ENCODE measurements at places on chromosomes 12 and 14.

DNA sequence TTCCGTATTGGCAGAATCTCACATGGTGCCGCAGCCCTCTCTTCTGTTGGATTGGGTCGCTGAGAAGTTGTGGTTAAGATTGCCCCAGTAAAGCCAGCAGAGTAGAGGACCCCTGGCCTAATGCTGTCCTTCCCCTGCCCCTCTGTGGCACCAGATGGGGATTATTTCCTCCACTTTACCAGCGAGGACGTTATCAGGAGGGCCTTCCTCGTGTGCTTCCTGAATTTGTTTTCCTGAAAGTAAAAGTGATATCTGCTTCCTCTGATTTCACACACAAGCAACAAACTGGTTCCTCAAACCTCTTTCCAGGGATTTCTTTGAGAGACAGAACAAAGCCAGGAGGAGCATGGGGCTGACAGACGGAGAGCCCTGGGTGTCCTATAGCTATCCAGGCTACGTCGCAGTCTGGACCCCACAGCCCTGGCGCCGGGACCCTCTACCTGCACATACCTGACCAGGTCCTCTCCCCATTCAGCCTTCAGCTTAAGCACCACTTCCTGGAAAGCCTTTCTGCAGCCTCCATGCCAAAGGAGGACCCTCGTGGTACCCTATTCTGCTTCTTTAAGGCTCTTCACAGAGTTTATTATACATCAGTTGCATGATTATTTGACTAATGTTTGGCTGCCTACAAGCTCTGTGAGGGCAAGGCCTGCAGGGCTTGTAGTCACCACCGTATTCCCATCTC lies 314.8 kb upstream of the FKBP4 start:
- no peak for DNase-seq

- DNase-seq, result no peak
Measured at GRCh38 chr12:42791399-42791798, 201.9 kb upstream of the PRICKLE1 start.

GRCh38 chr14:96121660-96122395 lies 82.7 kb downstream of the C14orf132 start:
- no peak for DNase-seq

DNA sequence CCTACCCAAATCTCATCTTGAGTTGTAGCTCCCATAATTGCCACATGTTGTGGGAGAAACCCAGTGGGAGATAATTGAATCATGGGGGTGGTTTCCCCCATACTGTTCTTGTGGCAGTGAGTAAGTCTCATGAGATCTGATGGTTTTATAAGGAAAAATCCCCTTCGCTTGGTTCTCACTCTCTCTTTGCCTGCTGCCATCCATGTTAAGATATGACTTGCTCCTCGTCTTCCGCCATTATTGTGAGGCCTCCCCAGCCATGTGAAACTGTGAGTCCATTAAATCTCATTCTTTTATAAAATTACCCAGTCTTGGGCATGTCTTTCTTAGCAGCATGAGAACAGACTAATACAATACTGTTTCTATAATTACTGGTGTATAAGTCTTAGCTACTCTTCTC lies 6.5 kb upstream of the BCAT1 start:
- DNase-seq, result no peak

DNA sequence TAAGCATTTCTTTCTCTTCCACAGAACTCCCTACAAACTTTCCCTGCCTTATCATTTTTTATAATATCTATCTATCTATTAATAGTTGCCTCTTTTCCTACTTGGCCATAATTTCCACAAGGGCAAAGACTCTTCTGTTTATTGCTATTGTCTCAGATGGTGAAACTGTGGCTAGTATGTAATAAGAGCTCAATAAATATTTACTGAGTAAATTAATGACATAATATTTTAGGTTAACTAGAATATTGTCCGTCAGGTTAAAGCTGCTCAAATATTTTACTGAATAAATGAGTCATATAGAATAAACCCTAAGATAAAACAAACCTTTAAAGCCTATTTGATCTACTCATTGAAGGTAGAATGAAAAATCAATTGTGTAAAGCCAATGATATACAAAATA lies 240.5 kb downstream of the PPFIA2 start:
- no peak for DNase-seq

DNA sequence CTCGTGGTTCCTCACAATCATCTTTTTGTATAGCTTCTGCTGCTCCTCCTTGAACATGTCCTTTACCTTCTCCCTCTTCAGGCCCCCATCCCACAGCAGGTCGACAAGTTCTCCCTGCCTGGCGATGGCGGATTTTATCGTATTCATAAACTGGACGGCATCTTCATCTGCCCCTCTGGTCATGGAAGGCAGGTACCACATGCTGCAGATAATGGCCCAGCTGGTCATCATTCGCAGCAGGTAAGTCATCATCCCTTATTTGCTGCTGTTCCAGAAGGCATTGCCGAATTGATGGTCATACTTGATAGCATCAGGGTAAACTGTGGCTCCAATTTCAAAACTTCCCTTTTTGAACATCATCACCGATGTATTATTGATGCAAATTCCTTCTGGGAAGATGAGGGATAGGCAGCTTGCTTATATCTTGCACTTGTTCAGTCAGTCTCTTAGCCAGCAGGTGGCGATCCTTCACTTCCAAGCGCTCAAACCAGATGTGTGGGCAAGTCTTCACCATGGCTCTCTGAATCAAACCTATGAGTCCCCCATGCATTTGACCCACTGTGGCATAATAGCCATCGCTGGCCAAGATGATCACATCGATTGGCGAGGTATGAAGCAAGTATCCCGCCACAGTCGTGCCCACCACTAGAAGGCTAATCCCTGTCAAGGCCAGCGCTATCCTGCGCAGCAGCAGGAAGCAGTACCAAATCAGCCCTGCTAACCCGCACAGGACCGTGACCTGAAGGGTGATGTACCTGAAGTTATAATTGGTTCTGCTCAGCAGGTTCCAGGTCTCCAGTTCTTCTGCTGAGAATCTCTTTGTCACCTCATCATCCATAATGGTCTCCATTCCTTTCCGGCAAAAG lies 381.5 kb upstream of the STXBP6 start:
- no peak for DNase-seq

- DNase-seq, result no peak
Measured at GRCh38 chr12:15220915-15221885, at the start of gene RERG. Gene RERG (minus strand): TSS chr12:15221417. CDS start chr12:15217489, 3,928 bp downstream.

DNA sequence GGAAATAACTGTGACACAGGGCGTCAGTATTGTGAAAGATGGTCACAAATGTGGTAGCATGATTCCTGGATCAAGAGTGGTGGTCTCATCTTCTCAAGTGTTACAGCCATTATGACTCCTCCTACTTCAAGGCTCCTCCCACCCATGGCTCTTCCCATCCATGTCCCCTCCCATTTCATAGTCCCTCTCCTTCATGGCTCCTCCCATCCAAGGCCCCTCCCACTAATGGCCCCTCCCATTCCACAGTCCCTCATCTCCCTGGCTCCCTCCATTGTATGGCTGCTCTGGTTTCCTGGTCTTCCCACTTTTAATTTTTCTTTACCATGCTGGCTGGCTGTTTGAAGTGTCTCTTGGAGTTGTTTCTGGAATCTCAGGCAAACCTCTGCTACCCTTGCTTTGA lies 1375.2 kb upstream of the TMEM132C start:
- DNase-seq, result no peak

- no peak for DNase-seq
Measured at GRCh38 chr12:54014377-54015017, 5.7 kb downstream of the HOXC8 start.

DNA sequence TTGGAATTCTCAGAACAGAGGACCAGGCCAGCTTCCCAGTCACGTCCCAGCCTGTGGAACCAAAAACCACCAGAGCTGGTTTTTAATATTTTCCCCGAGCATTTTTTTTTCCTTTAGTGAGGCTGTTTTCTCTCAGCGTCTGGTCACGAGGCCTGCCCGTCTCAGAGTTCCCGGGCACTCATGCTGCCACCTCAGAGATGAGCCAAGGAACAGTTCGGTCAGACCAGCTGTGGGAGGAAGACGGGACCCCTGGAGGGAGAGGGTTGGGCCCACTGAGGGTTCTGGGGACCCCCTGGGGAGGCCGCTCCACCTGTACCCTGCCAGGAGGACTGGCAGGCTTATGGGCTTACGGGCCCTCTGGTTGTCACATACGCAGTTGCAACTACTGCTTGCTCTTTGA lies 39.9 kb downstream of the JDP2 start:
- DNase-seq, result no peak

GRCh38 chr14:54147282-54147681 lies 190.7 kb upstream of the BMP4 start:
- DNase-seq, result no peak

DNA sequence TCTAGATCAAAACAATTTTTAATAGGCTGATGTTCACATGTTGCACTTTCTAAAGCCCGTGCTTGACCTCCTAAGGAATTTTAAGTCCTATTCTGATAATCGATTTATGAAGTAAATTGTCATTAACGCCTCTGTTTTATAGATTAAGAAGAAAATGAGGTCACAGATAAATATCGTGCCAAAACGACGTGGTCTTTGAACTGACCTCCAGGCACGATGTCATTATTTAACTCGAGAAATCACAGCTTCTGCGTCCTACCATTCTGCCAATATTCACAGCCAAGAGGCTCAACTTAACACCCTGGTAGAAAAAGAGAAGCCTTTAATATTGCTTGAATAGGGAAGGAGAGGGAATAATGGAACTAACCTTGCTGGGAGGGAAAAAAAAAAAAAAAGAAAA lies 888 bp upstream of the EEA1 start:
- no peak for DNase-seq

GRCh38 chr12:64531665-64532334 lies 78.5 kb upstream of the RASSF3 start:
- no peak for DNase-seq

GRCh38 chr12:5889381-5890047 lies 55.5 kb downstream of the ANO2 start:
- DNase-seq, result no peak

DNA sequence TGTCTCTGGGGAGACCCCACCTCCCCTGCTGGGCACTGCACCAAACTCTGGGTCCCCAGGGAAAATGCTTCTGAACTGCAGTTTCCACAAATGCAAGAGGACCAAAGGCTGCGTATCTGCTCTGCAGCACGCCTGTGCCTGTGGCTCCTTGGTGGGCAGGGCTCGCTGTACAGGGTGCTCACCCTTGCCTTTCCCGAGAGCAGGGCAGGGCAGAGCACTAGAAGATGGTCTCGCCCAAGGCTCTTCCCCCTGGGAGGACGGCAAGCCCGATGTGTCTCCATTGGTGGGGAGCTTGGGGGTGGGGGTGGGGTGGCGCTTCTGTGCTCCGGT lies 175.3 kb upstream of the RTL1 start:
- no peak for DNase-seq

DNA sequence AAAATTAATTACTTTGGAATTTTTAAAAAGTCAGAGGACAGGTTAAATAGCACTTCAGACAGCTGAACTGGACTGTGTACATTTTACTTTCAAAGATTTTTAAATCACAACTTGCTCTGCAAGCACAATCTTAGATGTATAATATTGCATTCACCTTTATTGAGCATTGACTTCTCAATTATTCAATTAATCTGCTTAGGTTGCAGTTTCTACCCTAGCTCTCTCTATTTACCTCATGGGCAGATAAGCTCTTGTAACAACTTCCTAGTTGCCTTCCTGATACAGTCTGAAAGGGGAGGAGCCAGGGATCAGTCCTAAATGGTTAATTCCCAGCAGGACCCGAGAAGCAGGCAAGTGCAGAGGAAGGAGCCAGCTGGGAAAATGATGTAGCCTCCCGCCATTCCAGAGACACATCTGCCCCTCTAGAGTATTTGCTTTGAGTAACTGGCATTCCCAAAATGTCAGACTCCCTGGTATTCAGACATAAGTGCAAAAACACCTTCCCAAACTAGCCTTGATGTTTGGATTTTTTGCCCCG lies 302.8 kb downstream of the GALC start:
- DNase-seq, result no peak

- DNase-seq, result no peak
Measured at GRCh38 chr14:34258318-34258717, 203.7 kb downstream of the SPTSSA start.

DNA sequence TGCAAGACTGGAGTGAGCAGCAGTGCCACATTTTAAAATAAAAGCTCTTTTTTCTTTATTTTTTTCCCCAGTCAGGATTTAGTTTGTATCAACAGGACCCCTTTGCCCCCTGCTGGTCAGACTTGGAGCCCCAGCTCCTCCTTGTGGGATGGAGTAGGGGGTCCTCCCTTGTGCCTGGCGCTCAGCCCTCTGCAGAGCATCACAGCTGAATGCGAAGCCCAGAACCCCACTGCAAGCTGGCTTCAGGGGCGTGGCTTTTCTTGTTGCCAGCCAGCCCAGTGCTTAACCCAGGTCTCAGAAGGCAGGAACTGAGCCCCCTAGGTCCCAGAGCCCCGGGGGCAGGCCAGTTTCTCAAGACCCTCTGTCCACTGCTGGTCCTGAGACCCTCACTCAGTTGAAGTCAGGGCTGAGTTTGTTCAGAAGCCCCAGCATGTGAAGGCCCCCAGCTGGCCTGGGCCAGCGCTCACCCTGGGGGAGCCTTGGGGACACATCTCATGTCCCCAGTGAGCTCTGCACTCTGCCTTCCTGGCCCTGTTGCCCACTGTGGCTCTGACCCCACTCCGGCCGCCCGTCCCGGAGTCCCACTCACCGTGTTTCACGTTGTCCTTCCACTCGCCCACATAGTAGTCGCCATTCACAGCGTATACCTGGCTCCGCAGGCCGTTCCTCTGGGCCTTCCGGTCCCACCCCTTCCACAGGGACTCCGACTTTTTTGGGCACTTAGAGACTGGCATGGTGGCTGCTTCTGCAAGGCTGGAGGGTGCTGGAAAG lies 519 bp downstream of the MORN3 start:
- no peak for DNase-seq

DNA sequence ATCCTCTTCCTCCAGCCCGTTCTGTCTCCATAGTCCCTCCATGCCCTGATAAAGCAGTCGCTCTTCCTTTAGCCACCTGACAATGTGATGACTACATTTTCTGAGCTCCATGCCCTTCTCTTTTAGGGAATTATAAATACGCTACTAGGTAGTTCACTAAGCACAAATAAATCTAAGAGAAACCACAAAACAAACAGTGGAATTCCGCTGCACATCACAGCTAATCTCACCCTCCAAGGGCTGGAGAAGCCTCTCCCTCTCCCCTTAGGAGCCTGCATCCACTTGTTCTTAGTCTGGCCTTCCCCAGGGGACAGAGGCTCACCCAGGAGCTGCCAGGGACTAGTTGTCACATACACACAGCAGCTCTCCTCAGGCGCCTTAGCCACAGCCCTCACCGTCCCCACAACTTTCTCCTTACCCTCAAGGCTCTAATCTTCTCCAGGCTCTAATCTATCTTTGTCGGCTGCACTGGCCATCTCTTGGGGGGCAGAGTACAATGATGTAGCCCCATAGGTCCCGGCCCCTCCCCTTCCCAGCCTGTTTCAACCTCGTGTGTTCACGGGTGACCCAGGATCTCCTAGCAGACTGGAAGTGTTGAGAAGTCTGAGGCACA lies 55.9 kb upstream of the GPR68 start:
- no peak for DNase-seq

GRCh38 chr14:81465507-81466228 lies 65.5 kb upstream of the STON2 start:
- DNase-seq, result no peak

DNA sequence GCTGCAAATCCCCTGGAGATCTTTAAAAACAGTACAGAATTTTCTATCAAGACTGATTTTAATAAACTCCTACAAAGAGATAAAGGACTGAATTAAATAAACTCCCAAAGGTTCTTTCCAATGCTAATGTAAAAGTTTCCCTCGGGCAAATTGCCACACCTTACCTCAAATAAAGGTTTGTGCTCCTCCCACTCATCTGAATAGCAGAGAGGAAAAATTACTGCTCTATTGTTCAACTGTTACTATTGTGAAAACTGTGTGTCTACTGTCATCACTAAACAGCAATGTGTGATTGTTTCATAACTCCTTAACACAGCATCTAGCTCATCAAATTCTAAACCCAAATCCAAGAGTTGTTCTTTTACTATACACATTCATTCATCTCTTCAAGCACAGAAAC lies 3.2 kb downstream of the SPTLC2 start:
- DNase-seq, result no peak

Data from NCI-H2081 treated with DMSO at 0.1 percent for 48 hours (cell line).